T-cell (primary cell): ENCODE measurements at places on chromosomes 6 and 20. TPM values are rescaled to one million over a fixed set of nuclear protein-coding genes. Genes with fewer than 3 reads are reported as not detected.

The ME1 gene
- 1.0 TPM for total RNA-seq

The RUNX2 gene
- total RNA-seq, result 14.4 TPM

The PPP1R18 gene
- total RNA-seq, result 125 TPM

The MAVS gene
- 45.8 TPM for total RNA-seq

The SEL1L2 gene
- not detected for total RNA-seq

The SLC17A2 gene
- not detected for total RNA-seq

The HAO1 gene
- total RNA-seq, result not detected

- peaks cover 40% of the 10 kb centered on the region for H3K36me3 ChIP-seq
- DNase-seq, result no peak
- no peak overlapping the region for H3K27ac ChIP-seq
- no peak overlapping the region for H3K4me3 ChIP-seq
Measured at GRCh38 chr6:35082046-35082732, 59.0 kb downstream of the TCP11 start.

DNA sequence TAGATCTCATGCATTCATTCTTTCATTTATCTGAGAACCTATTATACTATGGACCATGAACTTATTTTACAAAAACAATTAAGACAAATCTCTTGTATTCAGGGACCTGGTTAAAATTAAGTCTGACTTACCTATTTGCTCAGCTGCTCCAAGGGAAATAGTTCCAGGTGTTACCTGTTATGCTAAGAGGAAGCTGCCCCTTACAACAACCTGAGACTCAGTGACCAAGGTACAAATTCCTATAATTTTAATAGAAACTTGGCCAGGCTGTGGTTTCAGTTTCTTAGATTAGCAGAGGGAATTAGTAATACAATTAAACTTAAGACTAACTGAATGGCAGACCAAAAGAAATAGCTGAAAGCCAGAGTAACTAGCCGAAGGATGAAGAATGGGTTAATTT, 48.2 kb upstream of the GMPR start:
- no peak overlapping the region for H3K27ac ChIP-seq
- H3K4me1 ChIP-seq, result no peaks in the 10 kb centered on the region
- H3K4me3 ChIP-seq, result no peak overlapping the region
- H3K27me3 ChIP-seq, result no peaks in the 10 kb centered on the region
- H3K36me3 ChIP-seq, result no peaks in the 10 kb centered on the region

GRCh38 chr6:28005152-28005890, 48.3 kb downstream of the OR2B6 start:
- no peak overlapping the region for H3K27ac ChIP-seq
- no peak for DNase-seq
- no peak overlapping the region for H3K4me3 ChIP-seq
- H3K4me1 ChIP-seq, result no peaks in the 10 kb centered on the region
- H3K36me3 ChIP-seq, result no peaks in the 10 kb centered on the region
- no peaks in the 10 kb centered on the region for H3K27me3 ChIP-seq

- no peak overlapping the region for H3K27ac ChIP-seq
- no peaks in the 10 kb centered on the region for H3K27me3 ChIP-seq
- DNase-seq, result no peak
- no peak overlapping the region for H3K4me3 ChIP-seq
- no peaks in the 10 kb centered on the region for H3K4me1 ChIP-seq
- no peaks in the 10 kb centered on the region for H3K36me3 ChIP-seq
Measured at GRCh38 chr20:46230106-46230491, 78.2 kb downstream of the CDH22 start.

DNA sequence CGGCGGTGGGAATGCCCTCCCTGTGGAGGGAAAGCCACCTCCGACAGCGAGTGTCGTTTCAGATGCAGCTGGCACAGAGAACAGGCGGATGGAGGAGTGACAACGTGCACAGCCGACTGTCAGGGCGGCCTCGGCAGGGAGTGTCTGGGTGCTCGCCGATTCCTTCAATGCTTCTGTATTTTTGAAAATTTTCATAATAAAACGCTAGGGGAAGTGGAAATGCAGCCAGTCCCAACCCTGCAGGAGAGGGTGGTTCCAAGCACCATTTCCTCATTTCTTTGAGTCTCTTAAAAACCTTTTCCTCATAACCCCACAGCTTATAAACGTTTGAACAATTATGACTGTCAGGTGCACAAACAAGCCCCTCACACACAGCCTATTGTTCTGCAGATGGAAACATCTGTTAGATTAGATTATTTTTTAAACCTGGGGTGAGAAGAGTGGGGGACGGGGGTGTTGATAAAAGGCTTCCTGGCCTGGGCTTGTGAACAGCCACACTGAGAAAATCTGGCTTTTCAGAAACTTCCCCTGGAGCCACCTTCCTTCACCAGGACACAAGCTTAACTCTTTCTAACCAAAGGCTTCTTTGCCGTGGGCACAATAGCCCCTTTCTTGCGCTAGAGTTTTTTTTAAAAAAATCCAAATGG, 228.9 kb downstream of the ANKRD60 start:
- H3K4me1 ChIP-seq, result no peaks in the 10 kb centered on the region
- H3K27me3 ChIP-seq, result no peaks in the 10 kb centered on the region
- no peaks in the 10 kb centered on the region for H3K36me3 ChIP-seq
- H3K4me3 ChIP-seq, result no peak overlapping the region

DNA sequence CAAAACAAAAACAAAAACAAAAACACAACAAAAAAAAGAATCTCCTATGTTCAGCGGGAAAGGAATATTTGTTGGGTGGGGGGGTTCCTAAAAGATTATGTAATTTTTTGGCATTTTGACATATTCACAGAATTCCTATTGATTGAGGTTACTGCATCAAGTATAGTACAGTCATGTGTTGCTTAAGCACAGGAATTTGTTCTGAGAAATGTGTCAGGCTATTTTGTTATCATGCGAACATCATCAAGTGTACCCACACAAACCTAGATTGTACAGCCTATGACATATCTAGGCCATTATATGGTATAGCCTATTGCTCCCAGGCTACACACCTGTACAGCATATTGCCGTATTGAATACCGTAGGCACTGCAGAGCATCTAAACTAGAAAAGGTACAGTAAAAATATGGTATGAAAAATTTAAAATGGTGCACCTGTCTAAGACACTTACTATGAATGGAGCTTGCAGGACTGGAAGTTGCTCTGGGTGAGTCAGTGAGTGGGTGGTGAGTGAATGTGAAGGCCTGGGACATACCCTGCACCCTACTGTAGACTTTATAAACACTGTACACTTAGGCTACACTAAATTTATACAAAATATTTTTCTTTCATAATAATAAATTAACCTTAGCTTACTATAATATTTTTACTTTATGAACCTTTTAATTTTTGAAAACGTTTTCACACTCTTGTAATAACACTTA, 110.6 kb downstream of the CDKAL1 start:
- H3K4me1 ChIP-seq, result no peaks in the 10 kb centered on the region
- no peak for DNase-seq
- H3K27me3 ChIP-seq, result no peaks in the 10 kb centered on the region
- no peak overlapping the region for H3K27ac ChIP-seq

DNA sequence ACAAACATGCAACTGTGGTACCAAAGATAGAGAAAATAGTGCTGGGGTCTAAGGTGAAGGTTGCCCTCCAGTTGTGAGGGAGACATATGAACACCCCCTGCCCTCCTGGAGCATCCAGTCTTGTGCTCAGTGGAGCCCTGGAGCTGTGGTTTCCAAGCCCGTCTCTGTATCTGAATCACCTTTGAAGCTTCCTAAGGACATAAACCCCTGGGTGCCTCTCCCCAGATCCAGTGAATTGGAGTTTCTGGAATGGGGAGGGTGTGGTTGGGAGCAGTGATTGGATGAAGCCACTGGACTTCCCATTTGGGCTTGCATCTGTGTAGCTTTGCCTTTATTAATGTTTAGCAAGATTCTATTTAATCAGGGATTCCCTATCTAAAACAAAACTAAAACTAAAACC, 22.4 kb upstream of the E2F3 start:
- H3K27ac ChIP-seq, result no peak overlapping the region
- H3K36me3 ChIP-seq, result no peaks in the 10 kb centered on the region
- peaks cover 10% of the 10 kb centered on the region for H3K4me1 ChIP-seq
- no peaks in the 10 kb centered on the region for H3K27me3 ChIP-seq
- DNase-seq, result no peak

GRCh38 chr20:44627364-44628010, 24.0 kb downstream of the ADA start:
- H3K27ac ChIP-seq, result no peak overlapping the region
- H3K27me3 ChIP-seq, result no peaks in the 10 kb centered on the region
- H3K4me1 ChIP-seq, result peaks cover 4% of the 10 kb centered on the region
- H3K36me3 ChIP-seq, result peaks cover 25% of the 10 kb centered on the region
- DNase-seq, result no peak

DNA sequence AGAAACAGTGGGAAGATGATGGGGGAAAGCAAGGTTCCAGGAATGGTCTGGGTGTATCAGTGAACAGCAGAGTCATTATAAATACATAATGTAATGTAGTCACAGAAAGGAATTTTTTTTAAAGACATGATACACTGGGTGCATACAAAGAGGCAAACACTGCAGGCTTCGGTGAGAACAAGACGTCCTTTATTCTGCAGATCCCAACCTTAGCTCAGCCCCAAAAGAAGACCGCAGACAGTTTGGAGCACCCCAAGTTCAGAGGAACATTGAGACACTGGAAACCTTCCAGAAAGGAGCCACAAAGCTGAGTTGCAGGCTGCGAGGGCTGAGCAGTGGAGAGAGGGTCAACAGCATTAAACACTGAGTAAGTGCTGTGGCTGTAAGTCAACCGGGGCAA, 30.6 kb upstream of the FOXC1 start:
- H3K27me3 ChIP-seq, result peaks cover 46% of the 10 kb centered on the region
- H3K4me3 ChIP-seq, result no peak overlapping the region
- DNase-seq, result no peak
- H3K36me3 ChIP-seq, result no peaks in the 10 kb centered on the region
- no peak overlapping the region for H3K27ac ChIP-seq
